CD4-positive, alpha-beta T cell treated with Interleukin-17A for 4 hours (primary cell): ENCODE measurements at places on chromosomes 7 and 10.

DNA sequence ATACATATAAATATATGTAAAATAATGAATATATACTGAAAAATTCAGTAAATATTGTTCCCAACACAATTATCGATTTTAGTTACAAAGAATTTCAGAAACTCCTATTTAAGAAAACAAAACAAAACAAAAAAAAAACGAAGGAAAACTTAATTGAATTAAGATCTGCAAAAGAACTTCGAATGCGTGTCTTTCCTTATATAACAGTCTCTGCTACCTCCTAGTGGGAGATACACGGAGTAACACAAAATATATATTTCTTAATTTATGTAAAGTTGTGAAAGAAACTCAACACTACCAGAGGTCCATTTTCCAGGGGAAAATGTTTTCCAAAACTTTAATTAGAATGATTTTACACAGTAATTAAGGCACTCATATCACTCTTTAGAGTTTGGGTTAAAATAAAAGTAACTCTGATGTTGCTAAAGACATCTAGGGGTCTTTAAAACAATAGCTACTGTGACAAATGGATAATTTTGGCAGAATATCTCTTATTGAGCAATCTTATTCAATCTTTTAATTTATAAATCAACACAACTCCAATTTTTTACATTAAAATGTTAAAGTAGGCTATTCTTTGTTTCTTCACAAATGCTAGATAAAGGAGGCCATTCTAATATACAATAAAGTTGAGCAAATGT is 41.6 kb downstream of the NEBL start:
- no peak for DNase-seq

DNA sequence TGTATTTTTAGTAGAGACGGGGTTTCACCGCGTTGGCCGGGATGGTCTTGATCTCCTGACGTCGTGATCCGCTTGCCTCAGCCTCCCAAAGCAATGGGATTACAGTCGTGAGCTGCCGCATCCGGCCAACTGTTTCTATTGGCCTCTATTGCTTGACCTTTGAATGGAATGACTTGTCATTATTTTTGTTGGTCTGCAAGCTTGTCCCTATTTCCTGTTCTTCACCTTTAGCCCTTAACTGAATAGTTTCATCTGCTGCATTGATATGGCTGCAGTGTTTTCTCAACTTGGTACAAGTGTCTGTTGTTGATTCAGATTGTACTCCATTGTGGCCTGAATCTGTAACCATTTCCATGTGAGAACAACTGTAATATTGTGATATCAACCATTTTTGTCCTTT is 105.5 kb downstream of the POLL start:
- DNase-seq: no peak

- no peak for DNase-seq
These were observed 17.7 kb upstream of the IGFBP3 start for GRCh38 chr7:45938626-45939302.

DNA sequence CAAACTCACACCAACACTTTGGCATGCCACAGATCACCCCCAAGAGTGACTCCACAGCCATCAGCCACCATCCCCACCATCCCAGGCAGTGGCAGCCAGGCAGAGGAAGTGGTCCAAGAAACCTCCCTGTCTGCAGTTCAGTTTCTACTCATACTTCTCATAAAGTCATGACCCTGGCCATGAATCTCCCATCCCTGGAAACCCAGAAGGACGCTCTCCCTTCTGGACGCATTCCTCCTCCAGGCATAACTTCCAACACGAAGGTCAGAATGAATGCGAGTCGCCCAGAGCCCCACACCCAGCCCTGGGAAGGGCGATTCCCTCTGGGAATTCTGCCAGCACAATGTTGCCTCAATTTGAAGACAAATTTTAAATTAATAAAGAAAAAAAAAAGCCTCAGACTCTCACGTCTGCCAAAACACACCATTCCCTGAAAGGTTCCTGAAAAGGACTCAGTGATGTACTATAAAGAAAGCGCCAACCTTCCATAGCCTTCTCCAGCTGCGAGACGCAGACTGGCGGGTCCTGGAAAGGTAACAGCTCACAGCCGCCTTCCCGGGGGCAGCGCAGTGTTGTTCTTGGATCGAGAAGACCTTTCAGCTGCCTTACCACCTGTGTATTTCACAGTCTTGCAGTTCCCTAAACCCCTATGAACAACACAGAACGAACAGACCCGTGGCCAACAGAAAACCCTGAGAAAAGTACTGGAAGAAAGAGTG is 307.6 kb downstream of the FRMD4A start:
- DNase-seq: no peak
